ENCODE measurements at places on chromosomes 2 and 18. TPM values are rescaled to one million over a fixed set of nuclear protein-coding genes. Genes with fewer than 3 reads are reported as not detected.

GRCh38 chr2:139374296-139374850 lies 594.2 kb upstream of the NXPH2 start:
- H3K4me3 ChIP-seq = no peak overlapping the region
- H3K27ac ChIP-seq = no peak overlapping the region
- H3K36me3 ChIP-seq = no peaks in the 10 kb centered on the region

DNA sequence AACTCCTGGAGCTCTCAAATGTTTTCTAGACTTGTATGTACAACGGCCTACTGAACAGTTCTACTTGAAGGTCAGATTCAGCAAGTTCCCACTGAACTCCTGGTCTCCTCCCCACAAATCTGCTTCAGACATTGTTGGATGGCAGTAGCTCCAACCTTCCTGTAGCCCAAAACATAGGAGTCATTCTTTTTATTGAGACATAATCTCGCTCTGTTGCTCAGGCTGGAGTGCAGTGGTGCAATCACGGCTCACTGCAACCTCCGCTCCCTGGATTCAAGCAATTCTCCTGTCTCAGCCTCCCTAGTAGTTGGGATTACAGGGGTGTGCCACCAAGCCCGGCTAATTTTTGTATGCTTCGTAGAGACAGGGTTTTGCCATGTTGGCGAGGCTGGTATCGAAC lies 47.3 kb downstream of the QPCT start:
- no peak for DNase-seq
- no peak overlapping the region for H3K4me3 ChIP-seq
- no peak overlapping the region for H3K27ac ChIP-seq

Gene FN1
- total RNA-seq = 28.6 TPM

GRCh38 chr2:4762951-4763376 lies 929.2 kb upstream of the SOX11 start:
- H3K36me3 ChIP-seq = peaks cover 6% of the 10 kb centered on the region
- H3K27me3 ChIP-seq = no peaks in the 10 kb centered on the region
- peak; percentile 78 for DNase-seq
- peak overlapping the region; percentile 13 for H3K27ac ChIP-seq

DNA sequence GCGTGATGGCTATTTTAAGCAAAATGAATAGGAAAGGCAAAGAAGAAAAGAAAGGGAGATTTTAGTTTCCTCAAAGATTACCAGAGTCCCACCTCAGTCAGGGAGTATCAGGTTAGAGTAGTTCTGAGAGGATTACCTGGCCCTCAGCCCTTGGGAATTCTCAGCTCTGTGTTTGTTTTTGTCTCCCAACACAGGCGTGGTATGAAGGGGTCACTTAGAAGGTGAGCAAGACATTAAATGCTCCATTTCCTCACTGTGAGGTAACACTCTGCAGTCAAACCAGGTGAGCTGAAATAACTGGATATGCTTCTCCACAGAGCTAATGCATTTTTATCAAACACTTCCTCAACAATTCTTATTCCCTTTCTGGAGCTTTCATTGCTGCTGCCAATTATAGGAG lies 232.2 kb downstream of the IKZF2 start:
- DNase-seq = no peak
- no peaks in the 10 kb centered on the region for H3K4me1 ChIP-seq
- H3K27ac ChIP-seq = no peak overlapping the region
- no peaks in the 10 kb centered on the region for H3K36me3 ChIP-seq
- H3K4me3 ChIP-seq = no peak overlapping the region
- H3K27me3 ChIP-seq = no peaks in the 10 kb centered on the region

Gene RAB17
- total RNA-seq = not detected

Gene TEKT4
- total RNA-seq = not detected

- no peak for DNase-seq
- H3K27ac ChIP-seq = no peak overlapping the region
These were observed 25.1 kb upstream of the GPR75 start for GRCh38 chr2:53884883-53885282.

Gene RBM44
- 1.3 TPM for total RNA-seq

Gene LGALSL
- 2.8 TPM for total RNA-seq

- H3K4me1 ChIP-seq = peaks cover 8% of the 10 kb centered on the region
- peaks cover 5% of the 10 kb centered on the region for H3K27me3 ChIP-seq
- H3K36me3 ChIP-seq = no peaks in the 10 kb centered on the region
These were observed 13.1 kb downstream of the PCARE start for GRCh38 chr2:29061176-29061575.

GRCh38 chr2:219916281-219916680 lies 288.9 kb downstream of the SLC4A3 start:
- H3K4me1 ChIP-seq = peaks cover 7% of the 10 kb centered on the region
- H3K27ac ChIP-seq = no peak overlapping the region

DNA sequence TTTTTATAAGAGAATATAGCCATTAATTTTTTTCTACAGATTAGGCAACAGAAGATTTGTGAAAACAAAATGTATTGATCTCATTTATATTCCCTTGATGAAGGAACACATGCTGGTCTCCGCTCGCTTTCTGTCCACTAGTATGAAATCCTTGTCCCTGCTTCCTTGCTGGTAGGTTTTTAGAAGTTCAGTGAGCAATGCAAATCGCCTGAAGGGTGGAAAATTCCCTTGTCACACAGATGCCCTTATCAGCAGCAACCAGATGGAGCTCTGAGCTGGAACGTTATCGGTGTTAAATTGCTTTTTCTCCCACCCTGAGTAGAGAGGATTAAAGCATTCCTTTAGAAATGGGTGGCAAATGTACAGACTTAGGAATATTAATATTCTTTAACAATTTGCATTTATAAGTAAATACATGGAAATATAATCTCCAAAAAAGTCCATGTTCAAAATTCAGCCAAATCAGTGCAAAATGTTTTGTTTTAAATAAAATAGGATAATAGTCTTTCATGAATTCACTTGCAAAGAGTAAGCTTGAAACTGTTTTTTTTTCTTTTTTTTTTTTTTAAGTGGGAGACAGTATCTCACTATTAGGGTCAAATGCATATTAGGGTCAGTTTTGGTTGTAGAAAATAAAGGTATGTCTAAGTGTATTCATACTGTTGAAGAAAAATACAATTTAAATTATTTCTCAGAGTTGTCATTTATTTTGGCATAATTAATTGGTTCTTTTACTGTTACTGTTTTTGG lies 164.0 kb upstream of the MYO3B start:
- peaks cover 5% of the 10 kb centered on the region for H3K27me3 ChIP-seq
- H3K36me3 ChIP-seq = no peaks in the 10 kb centered on the region
- peak overlapping the region; percentile 95 for H3K27ac ChIP-seq
- peaks cover 29% of the 10 kb centered on the region for H3K4me1 ChIP-seq
- peak; percentile 49 for DNase-seq

Gene TOGARAM2
- total RNA-seq = not detected

- H3K4me3 ChIP-seq = no peak overlapping the region
- no peaks in the 10 kb centered on the region for H3K27me3 ChIP-seq
- H3K36me3 ChIP-seq = no peaks in the 10 kb centered on the region
- H3K4me1 ChIP-seq = peaks cover 19% of the 10 kb centered on the region
These were observed 410.1 kb downstream of the SUCLG1 start for GRCh38 chr2:84048964-84049363.

GRCh38 chr18:24177499-24178133 lies 38.8 kb downstream of the CABYR start:
- no peak overlapping the region for H3K27ac ChIP-seq
- H3K36me3 ChIP-seq = no peaks in the 10 kb centered on the region
- no peak for DNase-seq
- no peak overlapping the region for H3K4me3 ChIP-seq

Gene CDH19
- total RNA-seq = not detected

Gene HAAO
- total RNA-seq = not detected

Gene DNMT3A
- 175 TPM for total RNA-seq

DNA sequence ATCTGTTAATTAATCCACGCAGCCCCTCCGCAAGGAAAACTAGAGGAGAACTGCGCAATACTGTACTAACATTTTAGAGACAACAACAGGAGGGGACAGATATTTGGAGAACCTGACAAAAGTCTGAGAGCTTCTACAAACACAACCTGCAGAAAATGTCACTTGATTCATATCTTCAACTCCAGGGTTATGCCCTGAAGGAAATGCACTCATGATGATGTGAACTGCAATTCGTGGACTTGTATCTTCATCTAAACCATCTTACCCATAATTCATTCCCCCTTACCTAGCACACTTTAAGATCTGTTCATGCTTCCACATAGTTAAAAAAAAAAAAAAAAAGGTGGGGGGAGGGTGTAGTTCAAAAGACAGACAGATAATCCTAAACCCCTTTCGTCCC lies 75.5 kb downstream of the AFF3 start:
- H3K4me1 ChIP-seq = peaks cover 27% of the 10 kb centered on the region
- no peak overlapping the region for H3K4me3 ChIP-seq
- H3K27ac ChIP-seq = no peak overlapping the region
- peaks cover 14% of the 10 kb centered on the region for H3K36me3 ChIP-seq
- H3K27me3 ChIP-seq = peaks cover 2% of the 10 kb centered on the region
- no peak for DNase-seq

DNA sequence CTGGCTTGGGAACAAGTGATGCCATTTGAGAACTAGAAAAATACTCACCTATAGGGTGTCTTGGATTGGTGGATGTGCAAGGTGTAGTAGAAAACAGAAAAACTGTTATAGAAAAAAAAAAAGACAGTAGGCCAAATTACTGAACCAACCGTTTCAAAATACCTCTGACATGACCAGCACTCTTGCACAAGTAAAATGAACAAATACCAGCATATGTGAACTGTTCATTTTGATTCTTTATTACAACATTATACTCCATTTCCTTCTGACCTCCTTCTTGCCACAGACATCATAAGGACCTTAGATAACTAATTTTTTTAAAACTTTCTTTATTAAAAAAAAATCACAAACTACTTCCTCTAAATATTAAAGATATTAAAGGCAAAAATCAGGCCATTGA lies 125.5 kb downstream of the ATAD2B start:
- H3K4me3 ChIP-seq = no peak overlapping the region
- no peak overlapping the region for H3K27ac ChIP-seq
- no peaks in the 10 kb centered on the region for H3K4me1 ChIP-seq
- DNase-seq = no peak
- no peaks in the 10 kb centered on the region for H3K27me3 ChIP-seq

DNA sequence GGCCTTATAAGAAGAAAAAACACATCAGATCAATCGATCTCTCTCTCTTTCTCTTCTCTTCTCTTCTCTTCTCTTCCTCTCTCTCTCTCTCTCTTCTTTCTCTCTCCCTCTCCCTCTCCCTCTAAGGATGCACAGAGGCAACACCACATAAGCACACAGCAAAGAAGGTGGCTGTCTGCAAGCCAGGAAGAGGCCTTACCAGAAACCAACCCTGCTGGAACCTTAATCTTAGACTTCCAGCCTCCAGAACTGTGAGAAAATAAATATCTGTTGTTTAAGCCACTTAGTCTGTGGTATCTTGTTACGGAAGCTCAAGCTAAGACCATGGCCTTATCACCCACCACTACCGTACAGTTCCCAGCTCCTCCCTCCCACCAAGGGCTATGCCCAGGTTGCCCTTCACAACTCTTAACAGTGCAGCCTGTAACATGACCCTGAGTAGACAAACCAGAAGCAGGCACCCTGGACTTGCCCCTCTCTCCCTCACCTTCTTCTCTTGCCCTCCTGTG lies 25.2 kb upstream of the TMEM237 start:
- no peak for DNase-seq
- no peaks in the 10 kb centered on the region for H3K4me1 ChIP-seq
- H3K4me3 ChIP-seq = no peak overlapping the region
- peaks cover 2% of the 10 kb centered on the region for H3K27me3 ChIP-seq
- no peak overlapping the region for H3K27ac ChIP-seq
- no peaks in the 10 kb centered on the region for H3K36me3 ChIP-seq

DNA sequence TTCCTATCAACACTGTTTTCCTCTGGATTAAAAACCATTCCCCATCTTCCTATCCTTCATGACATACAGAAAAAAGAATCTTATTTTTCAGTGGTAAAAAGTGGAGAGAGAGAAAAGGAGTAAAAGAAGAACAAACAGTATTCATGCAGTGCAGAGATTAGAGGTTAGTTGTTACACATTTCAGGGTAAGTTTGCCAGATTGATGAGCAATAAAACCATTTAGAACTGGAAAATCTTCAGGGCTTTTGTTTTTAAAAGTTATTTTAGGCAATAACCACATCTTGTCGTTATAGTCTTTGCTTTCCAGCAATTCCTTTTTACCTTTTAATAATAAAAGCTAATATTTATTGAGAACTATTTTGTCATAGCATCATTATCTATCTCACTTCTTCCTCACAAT lies 104.5 kb downstream of the GPD2 start:
- no peak overlapping the region for H3K27ac ChIP-seq
- peaks cover 8% of the 10 kb centered on the region for H3K4me1 ChIP-seq
- no peaks in the 10 kb centered on the region for H3K36me3 ChIP-seq
- H3K4me3 ChIP-seq = no peak overlapping the region
- no peaks in the 10 kb centered on the region for H3K27me3 ChIP-seq

Gene RFX8
- 1.0 TPM for total RNA-seq

GRCh38 chr18:33841221-33841967 lies 263.4 kb downstream of the ASXL3 start:
- H3K4me1 ChIP-seq = peaks cover 2% of the 10 kb centered on the region
- no peaks in the 10 kb centered on the region for H3K36me3 ChIP-seq
- DNase-seq = no peak

Gene NGEF
- 7.2 TPM for total RNA-seq

DNA sequence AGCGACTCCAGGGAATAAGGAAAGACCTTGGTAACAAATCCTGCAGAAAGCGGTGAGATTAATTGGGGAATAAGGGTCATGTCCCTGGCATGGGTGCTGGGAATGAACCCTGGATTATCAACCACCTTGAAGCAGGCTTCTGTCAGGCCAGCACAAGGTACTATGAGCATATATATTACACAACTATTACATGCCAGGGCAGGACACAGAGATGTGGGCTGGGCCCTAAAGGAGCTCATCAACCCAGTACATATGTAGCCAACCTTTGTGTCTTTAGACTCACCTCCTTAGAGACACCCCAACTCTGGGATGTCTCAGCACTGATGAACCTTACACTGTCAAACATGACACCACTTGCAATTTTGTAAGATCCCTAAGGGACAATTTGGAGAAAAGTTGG lies 3.4 kb downstream of the SFXN5 start:
- no peak overlapping the region for H3K27ac ChIP-seq
- no peak for DNase-seq
- H3K4me3 ChIP-seq = no peak overlapping the region
- peaks cover 12% of the 10 kb centered on the region for H3K27me3 ChIP-seq
- no peaks in the 10 kb centered on the region for H3K36me3 ChIP-seq

- peaks cover 19% of the 10 kb centered on the region for H3K27me3 ChIP-seq
- H3K4me3 ChIP-seq = peak overlapping the region; percentile 91
- H3K36me3 ChIP-seq = no peaks in the 10 kb centered on the region
These were observed 280 bp upstream of the CYP1B1 start for GRCh38 chr2:38076152-38076709.

- peaks cover 7% of the 10 kb centered on the region for H3K4me1 ChIP-seq
- H3K36me3 ChIP-seq = peaks cover 6% of the 10 kb centered on the region
- H3K27ac ChIP-seq = no peak overlapping the region
- no peak for DNase-seq
These were observed 3.2 kb downstream of the CRACDL start for GRCh38 chr2:98932778-98933343.

- H3K4me3 ChIP-seq = no peak overlapping the region
- H3K27ac ChIP-seq = no peak overlapping the region
- H3K36me3 ChIP-seq = peaks cover 9% of the 10 kb centered on the region
- DNase-seq = no peak
- no peaks in the 10 kb centered on the region for H3K4me1 ChIP-seq
- H3K27me3 ChIP-seq = no peaks in the 10 kb centered on the region
These were observed 879 bp upstream of the XDH start for GRCh38 chr2:31415421-31415820.

Measured in glutamatergic neuron (in vitro differentiated cells).